CD4-positive, CD25-positive, alpha-beta regulatory T cell (primary cell): ENCODE measurements at places on chromosomes 16 and 17.

GRCh38 chr17:1830288-1830687 is 483 bp downstream of the RPA1 start:
- DNase-seq: no peak

- no peak for DNase-seq
Observed at GRCh38 chr17:42918902-42919521, 18.4 kb downstream of the G6PC1 start.

DNA sequence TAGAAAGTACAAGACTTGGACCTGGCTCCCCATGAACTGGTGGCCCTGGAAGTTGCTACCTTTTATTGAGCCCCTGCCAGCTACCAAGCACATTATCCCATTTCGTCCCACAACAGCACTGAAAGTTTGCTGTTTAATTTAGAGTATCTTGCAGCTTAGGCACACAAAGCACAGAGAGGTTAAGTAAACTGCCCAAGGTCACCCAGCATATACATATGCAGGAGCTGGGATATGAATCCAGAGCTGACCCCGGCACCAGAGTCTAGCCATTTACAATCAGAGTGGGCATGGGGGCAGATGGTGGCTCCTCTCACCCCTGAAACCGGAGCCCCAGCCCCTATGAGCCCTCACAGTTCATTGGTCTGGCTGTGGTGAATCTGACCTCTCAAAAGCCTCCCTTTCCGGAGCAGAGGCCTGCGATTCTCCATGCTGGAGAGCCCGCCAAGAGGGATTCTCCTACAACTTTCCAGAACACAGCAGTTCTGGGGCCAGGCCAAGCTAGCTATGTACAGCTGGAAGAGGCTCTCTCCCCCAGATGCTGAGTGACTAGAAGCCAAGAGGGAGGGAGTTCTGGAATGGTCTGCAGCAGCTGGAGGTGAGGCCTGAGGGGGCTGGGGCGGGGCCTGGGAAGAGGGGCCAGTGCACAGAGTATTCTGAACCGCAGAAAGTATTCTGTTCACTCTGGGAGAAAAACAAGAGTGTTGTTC is 58.3 kb downstream of the SREBF1 start:
- no peak for DNase-seq

GRCh38 chr16:88813269-88814143 is 1.8 kb upstream of the APRT start:
- no peak for DNase-seq

GRCh38 chr16:19071811-19072777 is 4.7 kb downstream of the COQ7 start:
- peak; percentile 33 for DNase-seq
